ENCODE measurements at places on chromosomes 6 and 20.
A peak's percentile ranks its signal among the peaks of the same experiment; 100 is the strongest.

GRCh38 chr6:35640017-35640664 lies 48.6 kb downstream of the FKBP5 start:
- DNase-seq: no peak

DNA sequence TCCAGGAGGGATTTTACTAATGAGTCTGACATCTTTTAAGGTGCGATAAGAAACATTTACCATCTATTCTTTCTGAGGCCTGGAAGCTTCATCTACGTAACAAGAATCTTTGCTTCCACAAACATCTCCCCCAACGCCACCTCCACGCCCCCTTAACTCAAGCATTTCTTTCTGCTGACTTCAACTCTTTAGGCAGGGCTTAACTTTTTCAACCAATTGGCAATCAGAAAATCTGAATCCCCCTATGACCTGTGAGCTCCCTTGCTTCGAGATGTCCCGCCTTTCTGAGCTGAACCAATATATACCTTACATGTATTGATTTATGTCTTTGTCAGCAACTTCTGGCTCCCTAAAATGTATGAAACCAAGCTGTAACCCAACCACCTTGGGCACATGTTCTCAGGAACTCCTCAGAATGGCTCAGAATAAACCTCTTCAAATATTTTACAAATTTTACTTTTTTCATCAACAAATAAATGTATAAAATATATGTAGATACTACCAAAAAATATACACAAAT lies 11.5 kb downstream of the OR2H2 start:
- DNase-seq: no peak

DNA sequence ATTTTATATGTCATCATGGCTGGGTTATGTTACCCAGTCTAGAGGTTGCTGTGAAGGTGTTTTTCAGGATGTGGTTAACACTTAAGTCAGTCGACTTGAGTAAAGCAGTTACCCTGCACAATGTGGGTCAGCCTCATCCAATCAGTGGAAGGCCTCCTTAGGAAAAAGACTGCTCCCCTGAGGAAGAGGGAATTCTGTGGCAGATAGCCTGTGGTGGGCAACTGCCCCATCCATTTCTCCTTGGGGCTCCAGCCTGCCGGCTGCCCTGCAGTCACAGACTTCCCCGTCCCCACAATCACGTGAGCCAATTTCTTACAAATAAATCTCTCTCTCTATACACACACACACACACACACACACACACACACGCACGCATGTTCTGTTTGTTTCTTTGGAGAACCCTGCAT lies 34.5 kb upstream of the MPC1 start:
- no peak for DNase-seq

GRCh38 chr6:47679322-47679906 lies 19.0 kb upstream of the ADGRF4 start:
- no peak for DNase-seq

DNA sequence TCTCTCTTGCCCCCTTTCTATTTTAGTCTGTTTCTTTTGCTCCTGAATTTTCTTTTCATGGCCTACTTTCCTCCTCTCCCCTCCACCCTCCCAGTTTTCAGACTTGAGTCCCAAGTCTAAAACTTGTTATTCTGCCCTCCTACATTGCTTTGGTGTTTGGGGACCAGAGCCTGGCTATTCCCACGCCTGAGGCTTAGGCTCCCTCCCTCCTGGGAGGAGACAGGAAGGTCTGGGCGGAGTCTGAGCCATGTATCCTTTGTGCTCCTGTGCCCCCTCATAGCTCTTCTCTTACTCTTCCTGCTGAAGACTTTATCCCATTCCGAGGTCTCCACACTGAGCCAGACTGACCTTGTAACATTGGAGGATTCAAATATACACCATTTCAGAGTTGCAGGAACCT lies 69.5 kb downstream of the DAAM2 start:
- no peak for DNase-seq

DNA sequence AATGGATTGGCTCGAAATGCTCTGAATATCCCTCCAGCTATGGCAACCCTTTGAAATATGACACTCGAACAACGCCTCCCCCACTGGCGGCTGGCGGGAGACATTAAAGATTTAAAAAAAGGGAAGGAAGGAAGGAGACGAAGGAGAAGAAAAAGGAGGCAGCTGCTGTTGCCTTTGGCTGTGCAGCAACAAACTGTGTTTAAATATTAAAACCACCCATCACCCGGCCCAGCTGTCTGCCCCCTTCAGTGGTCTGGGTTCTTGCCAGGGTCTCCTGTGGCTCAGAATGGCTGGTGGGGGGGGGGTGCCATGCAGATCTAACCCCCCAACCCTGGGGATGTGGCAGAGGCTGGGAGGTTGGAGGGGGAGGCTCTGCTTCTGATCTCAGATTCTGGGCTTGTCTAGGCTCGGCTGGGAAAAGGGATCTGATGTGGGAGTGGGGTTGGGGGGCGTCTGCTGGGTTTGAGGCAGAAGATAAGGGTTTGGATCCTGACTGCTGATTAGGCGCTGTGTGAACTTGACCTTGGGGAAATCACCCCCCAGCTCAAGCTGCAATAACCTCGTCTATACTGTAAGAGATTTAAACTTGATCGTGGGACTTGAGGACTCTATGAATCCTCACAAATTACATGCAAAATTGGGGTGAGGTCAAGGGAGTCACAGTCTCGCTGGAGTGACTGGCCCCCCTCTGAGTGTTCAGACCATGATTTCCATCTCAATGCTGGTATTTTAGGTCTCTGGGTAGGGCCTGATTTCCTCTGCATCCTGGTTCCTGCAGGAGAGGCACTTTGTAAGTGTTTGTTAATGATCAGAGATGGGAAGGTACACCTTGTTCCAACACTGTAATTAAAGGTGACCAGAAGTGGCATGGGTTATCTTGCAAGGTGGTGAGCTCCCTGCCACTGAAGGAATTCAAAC lies 40.3 kb upstream of the BLCAP start:
- no peak for DNase-seq

- no peak for DNase-seq
These were observed 40.0 kb downstream of the NOL4L start for GRCh38 chr20:32544893-32545840.

DNA sequence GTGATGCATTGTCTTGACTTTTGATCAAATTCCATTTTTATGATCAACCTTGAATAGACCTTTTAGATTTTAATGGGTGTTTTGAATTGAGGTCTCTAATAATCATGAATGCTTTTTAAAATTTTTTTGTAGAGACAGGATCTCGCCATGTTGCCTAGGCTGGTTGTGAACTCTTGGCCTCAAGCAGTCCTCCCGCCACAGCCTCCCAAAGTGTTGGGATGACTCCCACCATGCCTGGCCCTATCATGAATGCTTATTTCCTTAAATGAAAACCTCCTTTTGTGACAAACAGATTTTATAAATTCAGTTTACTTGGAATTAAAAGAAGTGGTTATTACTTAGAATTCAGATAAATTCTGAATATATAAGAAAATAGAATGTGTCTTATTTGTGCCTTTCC lies 60.2 kb upstream of the KIF25 start:
- no peak for DNase-seq

- no peak for DNase-seq
These were observed 723.7 kb downstream of the COL12A1 start for GRCh38 chr6:74482180-74482579.

DNA sequence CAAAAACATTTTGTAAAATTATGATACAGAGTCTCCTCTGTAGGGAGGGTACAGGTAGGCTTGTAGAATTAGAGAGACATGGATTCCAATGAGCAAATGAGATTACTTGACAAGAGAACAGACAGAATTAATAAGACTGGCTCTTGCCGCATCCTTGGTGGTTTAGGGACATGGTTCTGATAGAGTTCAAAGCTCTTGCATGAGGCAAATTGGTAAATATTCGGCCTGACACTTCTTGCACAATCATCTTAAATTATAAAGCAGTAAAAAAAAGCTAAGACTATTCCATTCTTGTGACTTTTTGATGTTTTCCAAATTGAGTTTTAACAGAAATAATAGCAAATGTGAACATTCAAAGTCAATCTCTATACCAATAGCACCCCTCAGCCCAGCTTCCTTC lies 14.9 kb upstream of the KLHL31 start:
- DNase-seq: no peak

DNA sequence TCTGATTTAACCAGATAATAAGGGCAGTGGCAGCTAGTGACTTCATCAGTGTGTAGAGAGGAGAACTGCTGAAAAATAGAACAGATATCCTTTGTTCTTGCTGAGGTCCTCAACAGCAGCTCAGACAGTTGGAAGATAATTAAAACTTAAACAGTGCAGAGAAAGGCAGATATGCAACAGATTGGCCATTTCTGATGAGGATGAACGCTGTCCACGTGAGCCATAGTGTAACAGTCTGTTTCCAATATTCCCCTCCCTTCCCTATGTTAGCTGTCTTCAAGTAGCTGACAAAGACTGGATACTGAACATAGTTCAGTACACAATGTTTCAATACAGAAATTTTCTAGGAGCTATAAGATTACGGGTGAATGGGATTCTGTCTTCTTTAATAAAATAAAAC lies 291.4 kb downstream of the BTBD9 start:
- DNase-seq: no peak

GRCh38 chr20:1881240-1881835 lies 13.9 kb upstream of the SIRPA start:
- DNase-seq: no peak

DNA sequence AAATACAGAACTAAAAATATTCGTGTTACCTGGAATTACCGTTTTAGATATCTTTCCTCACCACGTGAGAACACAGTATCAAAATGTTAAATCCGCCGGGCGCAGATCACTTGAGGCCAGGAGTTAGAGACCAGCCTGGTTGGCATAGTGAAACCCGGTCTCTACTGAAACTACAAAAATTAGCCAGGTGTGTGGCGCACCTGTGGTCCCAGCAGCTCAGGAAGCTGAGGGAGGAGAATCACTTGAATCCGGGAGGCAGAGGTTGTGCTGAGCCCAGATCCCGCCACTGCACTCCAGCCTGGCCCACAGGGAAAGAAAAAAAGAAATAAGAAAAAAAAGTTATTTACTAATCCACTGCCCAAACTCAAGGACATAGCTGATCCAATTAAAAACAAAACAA lies 4.8 kb upstream of the DDX43 start:
- no peak for DNase-seq

- DNase-seq: no peak
These were observed 73.2 kb upstream of the DUSP22 start for GRCh38 chr6:219019-219570.

- DNase-seq: peak; percentile 22
These were observed 479.0 kb upstream of the CITED2 start for GRCh38 chr6:139853302-139853992.

DNA sequence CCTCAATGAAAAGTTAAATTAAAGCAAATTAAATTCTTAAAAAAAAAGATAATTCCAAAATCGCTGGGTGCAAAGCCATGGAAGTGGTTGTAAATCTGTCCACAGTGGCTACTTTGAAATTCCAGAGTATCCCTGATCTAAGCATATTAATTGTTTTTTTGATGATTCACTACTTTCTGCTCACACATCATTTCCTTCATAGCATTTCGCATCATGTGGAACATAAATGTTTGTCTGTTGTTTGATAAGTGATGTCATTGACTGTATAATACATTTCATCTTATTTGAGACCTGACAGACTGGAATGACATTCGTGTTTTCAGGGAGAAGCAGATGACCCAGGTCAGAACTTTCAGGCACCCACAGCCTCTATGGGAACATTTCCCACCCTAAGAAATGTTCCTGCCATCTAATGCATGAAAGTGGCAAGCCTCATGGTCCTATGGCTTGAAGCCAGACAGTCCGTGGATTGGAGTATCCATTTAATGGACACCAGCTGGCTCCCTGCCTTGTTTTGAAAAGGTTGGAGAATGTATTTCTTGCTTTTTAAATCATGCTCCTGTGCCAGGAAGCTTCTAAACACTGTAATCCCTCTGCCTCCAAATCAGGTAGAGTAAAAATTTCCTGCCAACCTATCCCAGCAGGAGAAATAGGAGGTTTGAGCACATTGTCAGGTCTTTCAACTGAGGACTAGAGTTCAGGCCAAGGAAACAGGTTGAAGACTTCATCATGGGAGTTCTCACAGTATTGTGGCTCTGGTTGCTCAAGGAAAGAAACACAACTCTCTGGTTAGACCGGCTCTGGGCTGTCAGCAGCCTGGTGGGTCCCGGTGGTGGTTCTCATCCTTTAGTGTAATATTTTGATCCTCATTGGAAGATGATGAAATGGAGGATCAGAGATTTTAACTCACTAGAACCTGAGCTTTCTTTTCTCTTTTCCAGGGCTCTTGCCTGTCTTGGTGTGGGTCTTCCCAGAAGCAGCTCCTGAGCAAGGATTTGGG lies 157.9 kb downstream of the SLC24A3 start:
- DNase-seq: no peak

- DNase-seq: no peak
These were observed 39.7 kb upstream of the PHIP start for GRCh38 chr6:79117752-79118151.

GRCh38 chr6:108556866-108557493 lies 3.7 kb upstream of the FOXO3 start:
- no peak for DNase-seq

DNA sequence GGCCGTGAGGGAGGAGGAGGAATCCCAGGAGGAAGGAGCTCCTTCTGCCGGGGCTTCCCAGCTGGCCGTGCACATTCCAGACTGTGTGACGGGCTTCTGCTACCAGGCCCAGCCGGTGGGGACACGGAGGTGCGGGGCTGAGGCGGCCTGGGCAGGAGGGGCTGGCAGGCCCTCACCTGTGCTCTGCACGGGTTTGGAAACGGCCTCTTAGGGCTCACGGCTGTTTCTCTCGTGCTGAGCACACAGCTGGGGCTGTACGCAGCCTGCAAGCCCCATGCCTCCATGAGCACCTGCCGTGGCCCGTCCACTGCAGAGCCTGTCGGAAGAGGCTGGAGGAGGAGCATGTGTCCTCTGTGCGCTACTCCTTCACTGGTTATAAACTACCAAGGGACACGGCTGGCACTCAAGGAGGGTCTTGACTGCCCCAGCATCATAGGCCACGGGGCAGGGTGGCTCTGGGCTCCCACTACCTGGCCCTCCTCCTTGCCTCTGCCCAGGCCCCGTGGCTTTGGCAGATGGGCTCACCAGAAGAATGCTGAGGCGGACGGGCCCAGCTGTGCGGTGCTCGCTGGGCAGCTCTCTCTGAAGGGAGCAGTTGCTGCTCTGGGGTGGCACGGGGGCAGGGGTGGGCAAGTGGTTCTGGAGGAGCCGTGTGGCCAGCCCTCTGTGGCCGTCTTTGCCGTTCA lies 15.8 kb downstream of the NPEPL1 start:
- DNase-seq: no peak

DNA sequence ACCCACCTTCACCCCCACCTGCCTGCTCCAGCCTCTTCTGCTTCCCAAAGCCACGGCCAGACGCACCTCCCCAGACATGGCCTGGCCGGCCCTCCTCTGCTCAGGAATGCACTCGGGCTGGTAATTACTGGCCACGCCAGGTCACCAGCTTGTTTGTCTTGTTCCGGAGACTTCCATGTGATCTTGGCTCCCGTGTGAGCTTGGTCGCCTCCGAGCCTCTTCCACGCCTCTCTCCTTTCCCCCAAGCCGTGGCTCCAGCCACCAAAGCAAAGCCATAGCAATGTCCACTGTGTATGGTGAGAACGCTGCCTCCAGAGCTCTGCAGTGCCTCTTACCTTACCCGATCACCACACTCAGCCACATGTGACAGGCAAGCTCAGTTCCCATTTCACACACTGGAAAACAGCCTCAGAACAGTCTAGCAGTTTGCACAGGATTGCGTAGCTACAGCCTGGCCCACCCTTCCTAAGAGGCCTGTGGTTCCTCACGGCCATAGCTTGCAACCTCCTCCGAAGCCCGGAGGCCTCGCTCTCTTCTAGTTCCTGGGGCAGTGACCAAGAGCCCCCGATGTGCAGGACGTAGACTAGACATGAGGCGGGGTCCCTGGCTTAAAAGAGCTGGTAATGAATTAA lies 48.1 kb upstream of the AFDN start:
- no peak for DNase-seq

All from amniotic stem cell (primary cell).